ENCODE measurements at places on chromosomes 2 and 18.
A peak's percentile ranks its signal among the peaks of the same experiment; 100 is the strongest.

- no peak for DNase-seq
Measured at GRCh38 chr2:67453310-67453709, 56.2 kb downstream of the ETAA1 start.

- peak; percentile 4 for DNase-seq
Measured at GRCh38 chr2:200613692-200614091, 27.9 kb downstream of the AOX1 start.

DNA sequence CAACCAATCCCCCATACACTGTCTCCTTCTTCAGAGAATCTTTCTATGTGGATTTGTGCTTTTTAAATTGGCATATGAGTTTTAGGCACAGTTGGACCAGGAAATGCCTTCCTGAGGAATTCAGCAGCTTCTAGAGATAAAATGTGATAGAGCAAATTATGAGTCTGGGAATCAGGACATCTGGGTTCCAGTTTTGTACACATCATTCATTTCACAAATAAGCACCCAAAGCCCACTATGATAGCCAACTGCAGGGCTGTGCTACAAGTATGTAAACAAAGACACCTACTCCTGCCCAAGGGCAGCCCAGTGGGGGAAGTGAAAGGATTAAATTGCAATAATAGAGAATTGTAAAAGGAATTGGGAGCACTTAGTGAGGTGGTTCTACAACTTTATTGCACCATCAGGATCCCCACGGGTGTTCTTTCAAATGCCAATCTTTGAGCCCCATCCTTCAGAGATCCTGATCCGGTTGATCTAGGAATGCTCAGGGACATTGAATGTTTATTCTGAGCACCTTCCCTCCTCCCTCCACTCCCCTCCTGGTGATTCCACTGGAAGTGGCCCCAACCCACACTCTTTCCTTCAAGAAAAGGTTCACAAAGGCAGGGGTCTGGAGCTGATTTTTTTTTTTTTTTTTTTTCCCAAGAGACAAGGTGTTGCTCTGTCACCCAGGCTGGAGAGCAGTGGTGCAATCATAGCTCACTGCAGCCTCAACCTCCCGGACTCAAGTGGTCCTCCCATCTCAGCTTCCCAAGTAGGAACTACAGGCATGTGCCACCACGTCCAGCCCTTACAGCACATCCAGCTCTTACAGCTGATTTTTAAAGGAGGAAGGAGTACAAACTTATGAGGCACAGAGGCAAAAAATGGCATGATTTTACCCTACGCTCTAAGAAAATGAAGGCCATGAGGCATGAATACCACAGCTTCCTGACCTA lies 11.1 kb upstream of the KCMF1 start:
- DNase-seq: no peak

DNA sequence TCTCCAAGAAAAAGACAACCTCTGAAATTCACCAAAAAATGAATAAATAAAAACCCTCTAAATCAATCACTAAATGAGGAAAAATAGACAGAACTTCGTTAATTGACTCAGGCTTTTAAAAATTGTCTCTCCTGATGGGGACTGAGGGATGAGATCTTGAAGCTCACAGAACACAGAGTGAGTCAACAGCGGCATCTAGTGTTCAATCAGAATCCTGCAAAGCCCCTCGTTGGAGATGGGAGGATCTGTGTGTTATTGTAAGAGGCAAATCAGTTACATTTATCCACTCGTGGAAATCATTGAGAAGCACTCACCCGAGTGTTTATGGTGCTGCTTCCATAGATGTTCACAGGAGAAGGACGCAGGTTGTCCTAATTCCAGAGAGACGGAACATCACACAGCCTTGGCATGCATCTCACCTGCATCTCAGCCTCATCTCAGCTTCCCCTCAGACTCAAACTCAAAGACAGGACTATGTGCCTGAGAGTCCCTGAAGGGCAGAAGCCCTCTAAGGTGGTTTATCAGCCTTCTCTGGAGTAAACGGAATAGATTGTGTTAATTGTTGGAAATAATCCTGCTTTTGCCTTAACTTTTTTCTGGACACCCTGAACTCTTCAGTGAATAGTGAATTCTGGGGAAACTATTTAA lies 82.0 kb downstream of the MREG start:
- peak; percentile 88 for DNase-seq

DNA sequence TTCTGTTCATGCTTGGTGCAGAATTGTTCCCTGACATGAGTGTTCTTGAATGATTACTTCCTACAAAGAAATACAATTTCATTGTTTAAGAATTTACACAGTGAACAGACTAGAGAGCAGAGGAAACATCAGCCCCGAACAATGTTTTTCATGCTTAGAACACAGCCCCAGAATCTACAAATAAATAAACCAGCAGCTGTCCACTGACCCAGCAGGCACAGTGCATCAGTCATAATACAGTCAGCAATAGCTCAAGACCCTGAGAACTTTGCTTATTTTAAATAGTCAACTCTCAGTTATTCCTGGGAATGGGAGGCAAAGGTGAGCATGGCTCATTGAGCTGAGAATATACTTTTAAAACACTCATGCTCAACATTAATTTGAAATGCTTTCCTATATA lies 38.4 kb downstream of the XIRP2 start:
- DNase-seq: no peak

DNA sequence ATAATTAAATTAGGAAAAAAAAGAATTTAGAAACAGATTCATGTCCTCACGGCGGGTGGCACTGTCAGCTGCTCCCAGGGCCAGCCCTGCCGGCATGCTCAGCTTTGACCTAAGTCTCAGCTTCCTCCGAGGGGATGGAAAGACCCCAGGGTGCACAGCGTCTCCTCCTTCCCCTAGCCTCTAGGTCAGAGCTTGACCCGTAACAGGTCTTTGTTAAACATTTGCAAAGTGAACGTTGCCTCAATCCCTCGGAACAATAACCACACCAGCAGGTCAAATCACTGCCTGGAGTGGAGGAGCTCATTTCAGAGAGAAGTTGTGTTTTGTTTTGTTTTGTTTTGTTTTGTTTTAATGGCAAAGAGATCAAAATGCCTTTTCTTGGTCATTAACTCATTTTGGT lies 171.3 kb downstream of the TMEM18 start:
- no peak for DNase-seq

GRCh38 chr2:111221701-111222100 lies 101.0 kb downstream of the BCL2L11 start:
- DNase-seq: no peak

DNA sequence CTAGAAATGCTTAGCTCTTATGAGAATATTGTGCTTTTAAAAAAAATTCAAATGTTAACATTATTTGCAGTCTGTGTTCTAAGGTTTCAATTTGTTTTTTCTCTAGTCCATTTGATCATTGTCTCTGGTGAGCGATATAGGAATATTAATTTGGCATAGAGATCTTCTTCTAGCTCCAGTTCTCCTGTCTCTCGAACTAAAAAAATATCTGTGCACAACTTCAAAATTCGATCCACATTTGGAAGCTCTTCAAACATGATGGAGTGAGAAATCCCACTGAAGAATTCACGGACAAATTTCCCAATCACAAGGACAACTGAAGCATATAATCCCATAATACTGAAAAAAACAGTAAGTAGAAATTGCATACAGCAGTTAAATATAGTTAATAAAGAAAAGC lies 145.6 kb downstream of the NAPG start:
- no peak for DNase-seq

- no peak for DNase-seq
Measured at GRCh38 chr2:235949567-235950472, 218.4 kb downstream of the GBX2 start.

DNA sequence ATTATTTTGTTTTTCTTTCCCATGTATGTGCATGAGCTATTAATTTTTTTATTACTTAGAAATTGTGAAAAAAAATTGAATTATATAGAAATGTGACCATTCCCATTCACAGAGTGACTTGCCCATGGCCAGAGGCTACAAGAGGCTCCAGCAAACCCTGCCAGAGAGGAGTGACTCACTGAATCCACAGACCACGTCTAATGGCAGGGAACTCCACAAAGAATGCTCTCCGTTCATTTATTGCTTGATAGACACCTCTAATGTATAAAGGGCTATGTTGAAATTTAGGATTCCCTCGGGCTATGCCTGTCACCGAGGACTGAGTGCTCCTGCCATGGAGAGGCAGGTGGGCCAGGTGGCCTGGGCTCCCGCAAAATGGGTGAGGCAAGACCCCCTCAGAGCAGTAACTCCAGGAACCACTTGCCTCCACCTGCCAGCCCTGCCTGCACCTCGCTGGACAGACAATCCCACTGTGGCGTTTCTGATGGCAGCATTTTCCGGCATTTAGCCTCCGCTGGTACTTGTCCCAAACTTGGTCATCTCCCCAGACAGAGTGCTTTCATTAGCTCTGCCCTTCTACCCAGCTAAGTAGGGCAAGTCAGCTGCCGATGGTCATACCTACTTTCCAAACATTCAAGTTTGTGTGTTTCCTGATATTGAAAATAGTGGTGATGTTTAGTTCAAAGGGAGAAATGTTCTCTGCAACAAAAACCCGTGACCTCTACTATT lies 200.3 kb downstream of the PRKCE start:
- peak; percentile 23 for DNase-seq

All from dermis blood vessel endothelial cell (primary cell).